Right lobe of liver (tissue), 6 donors: ENCODE measurements at places on chromosomes 2 and 18. TPM values are rescaled to one million over a fixed set of nuclear protein-coding genes. Genes with fewer than 3 reads are reported as not detected.

GRCh38 chr18:27855486-27855885 is 321.4 kb downstream of the CDH2 start:
- H3K27me3 ChIP-seq: no peaks in the 10 kb centered on the region
- H3K36me3 ChIP-seq: no peaks in the 10 kb centered on the region

DNA sequence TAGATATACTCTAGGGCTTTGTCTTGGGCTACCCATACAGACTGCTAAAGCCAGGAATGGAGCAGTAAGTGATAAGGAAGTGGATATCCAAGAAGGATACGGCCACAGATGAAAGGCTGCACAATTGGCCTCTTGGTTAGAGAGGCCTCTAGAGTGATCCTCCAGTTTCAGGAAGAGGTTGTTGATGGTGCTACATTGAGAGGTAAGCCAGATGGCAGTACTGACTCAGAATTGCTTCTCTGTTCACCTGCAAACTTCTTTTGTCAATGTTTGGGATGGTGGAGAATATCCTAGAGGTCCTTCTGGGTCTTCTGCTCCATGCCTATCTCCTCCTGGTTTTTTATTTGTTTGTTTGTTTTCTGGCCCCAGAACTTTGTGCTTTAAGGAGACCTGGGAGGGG is 226.8 kb upstream of the LRRTM1 start:
- no peak for DNase-seq
- no peak overlapping the region for H3K4me3 ChIP-seq
- H3K36me3 ChIP-seq: no peaks in the 10 kb centered on the region
- no peaks in the 10 kb centered on the region for H3K27me3 ChIP-seq

Gene PTPRM
- total RNA-seq: 33.0 TPM

DNA sequence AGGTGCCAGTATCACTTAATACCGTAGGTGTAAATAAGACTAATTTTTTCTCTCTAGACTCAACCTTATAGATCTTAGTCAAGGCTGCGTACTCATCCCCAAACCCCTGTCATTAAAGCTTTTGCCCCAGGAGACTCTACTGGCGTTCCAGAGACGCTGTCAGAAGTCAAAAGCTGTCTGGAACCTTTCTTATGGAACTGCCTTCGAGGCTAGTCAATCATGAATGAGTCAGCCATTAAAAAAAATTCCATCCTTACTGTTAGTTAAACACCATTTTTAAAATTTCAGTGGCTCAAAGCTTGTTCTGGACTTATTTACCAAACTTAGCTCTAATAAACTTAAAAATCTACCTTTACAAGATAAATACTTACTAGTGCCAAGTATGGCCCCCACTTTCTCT is 52.1 kb downstream of the SPRED2 start:
- no peaks in the 10 kb centered on the region for H3K36me3 ChIP-seq
- no peak overlapping the region for H3K27ac ChIP-seq
- DNase-seq: no peak
- no peaks in the 10 kb centered on the region for H3K27me3 ChIP-seq
- no peak overlapping the region for H3K4me3 ChIP-seq
- H3K4me1 ChIP-seq: peaks cover 69% of the 10 kb centered on the region

Gene AFF3
- total RNA-seq: 7.3 TPM

- no peak overlapping the region for H3K27ac ChIP-seq
- H3K4me1 ChIP-seq: peaks cover 19% of the 10 kb centered on the region
- DNase-seq: peak; percentile 59
- H3K36me3 ChIP-seq: peaks cover 11% of the 10 kb centered on the region
- no peak overlapping the region for H3K4me3 ChIP-seq
Measured at GRCh38 chr2:218648088-218648786, 11.2 kb downstream of the ZNF142 start.

Gene DTNA
- 29.4 TPM for total RNA-seq

GRCh38 chr2:70991742-70992141 is 2.9 kb downstream of the TEX261 start:
- peak; percentile 26 for DNase-seq
- H3K27ac ChIP-seq: no peak overlapping the region
- peaks cover 15% of the 10 kb centered on the region for H3K4me1 ChIP-seq
- H3K36me3 ChIP-seq: no peaks in the 10 kb centered on the region
- no peak overlapping the region for H3K4me3 ChIP-seq

Gene ALLC
- 0.25 TPM for total RNA-seq

Gene B3GNT7
- total RNA-seq: 0.73 TPM

Gene SFXN5
- total RNA-seq: 33.1 TPM

Gene DNER
- not detected for total RNA-seq
